SK-N-MC (cell line): ENCODE measurements at places on chromosomes 5 and 9.
A peak's percentile ranks its signal among the peaks of the same experiment; 100 is the strongest.

DNA sequence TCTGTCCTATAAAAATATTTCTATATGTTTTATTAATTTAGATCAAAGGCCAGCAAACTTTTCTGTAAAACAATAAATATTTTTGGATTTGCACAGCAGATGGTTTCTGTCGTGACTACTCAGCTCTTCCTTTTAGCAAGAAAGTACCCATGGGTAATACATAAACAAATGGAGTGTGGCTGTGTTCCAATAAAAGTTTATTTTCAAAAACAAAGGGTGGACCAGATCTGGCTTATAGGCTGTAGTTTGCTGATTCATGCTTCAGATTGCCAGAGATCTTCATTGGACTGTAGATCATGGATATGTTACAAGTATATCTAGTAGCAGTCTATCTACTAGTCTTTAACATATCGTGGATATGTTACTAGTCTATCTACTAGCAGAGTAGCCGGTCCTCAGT lies 590.5 kb downstream of the CSNK1G3 start:
- no peak for DNase-seq

GRCh38 chr5:40385544-40385943 lies 294.2 kb upstream of the PTGER4 start:
- no peak for DNase-seq

DNA sequence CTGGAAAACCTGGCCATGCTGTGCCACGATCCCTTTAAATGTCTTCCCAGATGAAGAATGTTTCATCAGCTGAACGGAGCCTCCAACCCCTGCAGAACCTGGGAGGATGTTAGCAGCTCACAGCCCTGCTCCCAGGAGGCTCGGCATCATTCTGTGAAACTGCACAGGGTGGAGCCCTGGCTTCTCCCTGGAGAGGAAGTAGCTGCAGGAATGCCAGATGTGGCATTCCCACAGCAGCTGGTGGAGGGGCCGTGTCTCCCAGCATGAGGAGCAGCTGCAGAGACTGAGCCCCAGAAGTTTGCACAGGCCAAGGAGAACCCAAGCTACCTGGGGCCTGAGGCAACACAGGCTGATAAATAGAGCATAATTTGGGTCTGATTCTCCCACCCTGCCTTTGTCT lies 165.8 kb upstream of the MAP3K1 start:
- peak; percentile 48 for DNase-seq

DNA sequence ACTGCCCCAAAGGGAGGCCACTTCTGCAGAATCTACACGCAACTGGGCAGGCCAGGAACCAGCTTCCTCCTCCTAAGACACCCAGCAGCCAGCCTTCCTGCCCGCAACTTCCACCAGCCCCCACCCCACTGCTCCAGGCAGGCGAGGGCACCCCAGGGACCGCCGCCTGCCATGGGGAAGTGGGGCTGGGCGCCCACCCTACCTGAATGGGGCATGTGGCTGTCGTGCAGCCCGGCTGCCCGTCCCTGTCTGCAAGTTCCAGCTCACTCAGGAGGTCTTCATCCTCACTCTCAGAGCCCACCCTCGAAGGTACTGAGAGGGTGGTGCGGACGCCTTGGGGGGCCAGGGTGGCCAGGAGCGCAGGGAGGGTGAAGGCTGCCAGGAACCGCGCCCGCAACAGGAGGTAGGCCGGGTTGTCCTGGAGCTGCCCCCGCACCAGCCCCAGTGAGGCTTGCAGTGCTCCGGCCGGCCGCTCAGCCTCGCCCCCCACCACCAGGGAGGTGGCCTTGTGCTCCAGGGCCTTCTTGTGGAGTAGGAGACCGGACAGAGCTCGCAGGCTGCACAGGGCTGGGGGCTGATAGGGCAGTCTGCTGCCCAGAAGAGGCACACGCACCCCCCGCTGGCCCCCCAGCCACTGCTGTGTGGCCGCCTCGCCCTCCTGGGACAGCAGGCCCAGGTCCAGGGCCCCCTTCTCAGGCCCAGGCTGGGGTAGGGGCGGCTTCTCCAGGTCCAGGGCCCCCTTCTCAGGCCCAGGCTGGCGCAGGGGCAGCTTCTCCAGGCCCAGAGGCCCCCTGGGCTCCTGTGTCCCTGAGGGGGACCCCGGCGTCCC lies 4.1 kb upstream of the CARD9 start:
- DNase-seq = no peak

DNA sequence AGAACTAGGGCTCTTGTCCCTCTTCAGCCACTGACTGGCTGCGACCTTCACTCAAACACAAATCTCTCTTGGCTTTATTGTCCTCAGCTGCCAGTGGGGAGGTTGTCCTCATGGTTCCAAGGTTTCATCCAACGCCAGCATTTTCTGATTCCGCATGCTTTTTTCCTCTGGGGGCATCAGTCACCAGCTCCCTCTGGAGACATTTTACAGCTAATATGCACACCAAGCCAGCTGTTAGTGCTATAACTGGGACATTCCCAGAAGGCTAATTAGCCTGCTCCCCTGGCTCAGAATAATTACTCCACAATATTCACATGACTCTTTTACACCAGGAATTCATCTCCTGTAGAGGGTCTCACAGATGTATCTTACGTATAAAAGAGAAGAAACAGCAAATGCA lies 193.6 kb upstream of the ANKRD55 start:
- no peak for DNase-seq
